Iris pigment epithelial cell (primary cell): ENCODE measurements at places on chromosomes 3 and 15.
A peak's percentile ranks its signal among the peaks of the same experiment; 100 is the strongest.

- peak; percentile 27 for DNase-seq
Measured at GRCh38 chr3:100802126-100802525, 92.8 kb downstream of the TFG start.

GRCh38 chr3:8485141-8485870, 16.3 kb upstream of the LMCD1 start:
- DNase-seq, result no peak

- no peak for DNase-seq
Measured at GRCh38 chr3:128867200-128868125, 12.0 kb upstream of the ACAD9 start.

GRCh38 chr3:156460206-156460611, 94.7 kb downstream of the SSR3 start:
- DNase-seq, result no peak
